Stimulated activated CD8-positive, alpha-beta memory T cell treated with anti-CD3 and anti-CD28 coated beads, Interleukin-4, amount 100 ng/mL, for 48 hours (primary cell): ENCODE measurements at places on chromosomes 5 and 9.

DNA sequence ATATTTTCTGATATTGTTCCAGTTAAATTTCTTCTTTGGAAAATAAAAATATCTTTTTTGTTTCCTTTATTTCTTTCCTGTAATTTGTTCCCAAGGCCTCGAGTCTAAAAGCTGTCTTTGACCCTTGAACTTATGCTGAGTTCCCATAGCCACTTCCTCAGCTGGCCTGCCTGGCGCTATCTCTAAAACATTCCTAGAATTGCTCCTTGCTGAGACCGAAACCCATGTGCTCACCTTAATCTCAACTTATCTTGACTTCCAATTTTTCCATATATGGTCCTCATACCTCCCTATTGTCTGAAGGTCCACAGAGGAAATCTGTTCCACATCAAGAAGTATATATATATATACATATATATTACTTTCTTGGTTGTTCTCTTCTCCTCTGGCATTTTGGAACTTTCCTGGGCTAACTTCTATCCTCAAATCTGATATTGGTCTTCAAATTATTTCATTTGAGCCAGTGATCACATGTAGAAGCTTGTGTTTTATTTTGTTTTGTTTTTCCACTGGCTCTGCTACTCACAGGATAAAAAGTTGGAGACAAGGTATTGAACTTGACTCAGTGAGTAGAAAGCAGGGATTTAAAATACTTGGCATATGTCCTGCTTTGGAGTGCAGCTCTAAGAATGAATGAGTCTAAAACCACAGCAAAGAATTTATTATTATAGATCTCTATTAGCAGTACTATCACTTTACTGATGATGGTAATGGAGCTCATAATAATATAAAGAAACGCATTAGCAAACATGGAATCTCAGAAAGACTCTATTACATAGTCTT lies 45.2 kb downstream of the ENC1 start:
- no peak for DNase-seq

- no peak for DNase-seq
Observed at GRCh38 chr9:33133186-33133585, 34.0 kb downstream of the B4GALT1 start.

- DNase-seq: no peak
Observed at GRCh38 chr5:83246071-83246470, 168.7 kb downstream of the XRCC4 start.

DNA sequence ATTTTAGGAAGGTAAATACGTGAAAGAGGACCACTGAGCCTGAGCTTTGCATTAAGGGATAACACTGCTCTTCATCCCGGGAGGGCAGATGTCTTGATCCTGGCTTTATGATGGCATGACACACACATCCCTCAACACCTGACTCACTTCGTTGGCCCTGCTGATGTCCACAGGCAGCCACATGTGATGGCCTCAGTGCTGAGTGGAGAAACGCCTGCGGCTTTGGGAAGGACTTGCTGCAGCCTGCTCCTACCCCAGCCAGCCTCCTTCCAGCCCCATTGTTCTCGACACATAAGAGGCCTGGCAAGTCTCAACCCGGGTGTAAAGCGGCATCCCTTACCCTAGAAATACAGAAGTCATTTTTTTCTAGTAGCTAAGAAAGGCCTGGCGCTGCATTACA lies 169.0 kb downstream of the SYK start:
- DNase-seq: no peak

- DNase-seq: no peak
Observed at GRCh38 chr5:165624166-165624946, 2118.9 kb downstream of the MAT2B start.

GRCh38 chr5:123093111-123093600 lies 4.1 kb downstream of the PRDM6 start:
- DNase-seq: no peak

- DNase-seq: no peak
Observed at GRCh38 chr5:106376522-106376921, 1294.2 kb downstream of the EFNA5 start.

- no peak for DNase-seq
Observed at GRCh38 chr5:132321109-132321721, 27.0 kb downstream of the SLC22A4 start.

DNA sequence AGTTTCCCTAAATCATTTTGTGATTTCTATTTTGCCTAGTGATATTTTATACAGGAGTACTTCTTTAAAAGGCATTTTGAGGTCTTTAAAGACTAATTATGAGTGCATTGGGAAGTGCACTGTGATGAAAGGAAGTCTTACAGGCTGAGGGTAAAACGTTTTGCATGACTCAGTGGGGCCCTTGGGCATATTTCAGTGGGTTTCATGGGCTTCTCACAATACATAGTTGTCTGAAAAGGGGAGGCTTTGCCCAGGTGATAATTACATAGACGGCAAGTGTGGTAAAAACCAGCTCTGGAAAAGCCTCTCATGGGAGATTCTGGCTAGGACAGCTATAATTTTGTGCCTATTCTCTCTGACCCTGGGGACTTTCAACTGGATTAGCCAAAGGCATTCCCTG lies 387.2 kb downstream of the ARHGEF28 start:
- DNase-seq: no peak

GRCh38 chr5:172447646-172448365 lies 6.5 kb downstream of the SH3PXD2B start:
- no peak for DNase-seq

DNA sequence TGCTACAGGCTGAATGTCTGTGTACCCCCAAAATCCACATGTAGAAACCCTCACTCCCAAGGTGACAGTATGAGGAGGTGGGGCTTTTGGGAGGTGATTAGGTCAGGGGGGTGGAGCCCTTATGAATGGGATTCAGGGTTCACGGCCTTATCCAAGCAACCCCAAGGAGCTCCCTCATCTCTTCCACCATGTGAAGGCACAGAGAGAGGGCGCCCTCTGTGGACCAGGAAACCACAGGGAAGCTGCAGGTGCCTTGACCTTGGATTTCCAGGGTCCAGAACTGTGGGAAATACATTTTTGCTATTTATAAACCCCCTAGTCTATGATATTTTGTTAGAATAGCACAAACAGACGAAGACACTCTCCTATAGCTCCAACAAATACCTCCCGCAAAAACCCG lies 53.6 kb upstream of the IRX2 start:
- DNase-seq: no peak

GRCh38 chr5:50439221-50439620 lies 1.9 kb downstream of the EMB start:
- DNase-seq: no peak

GRCh38 chr9:33024126-33024965 lies 727 bp upstream of the DNAJA1 start:
- DNase-seq: no peak

GRCh38 chr5:50853151-50853550 lies 186.7 kb downstream of the PARP8 start:
- DNase-seq: no peak

DNA sequence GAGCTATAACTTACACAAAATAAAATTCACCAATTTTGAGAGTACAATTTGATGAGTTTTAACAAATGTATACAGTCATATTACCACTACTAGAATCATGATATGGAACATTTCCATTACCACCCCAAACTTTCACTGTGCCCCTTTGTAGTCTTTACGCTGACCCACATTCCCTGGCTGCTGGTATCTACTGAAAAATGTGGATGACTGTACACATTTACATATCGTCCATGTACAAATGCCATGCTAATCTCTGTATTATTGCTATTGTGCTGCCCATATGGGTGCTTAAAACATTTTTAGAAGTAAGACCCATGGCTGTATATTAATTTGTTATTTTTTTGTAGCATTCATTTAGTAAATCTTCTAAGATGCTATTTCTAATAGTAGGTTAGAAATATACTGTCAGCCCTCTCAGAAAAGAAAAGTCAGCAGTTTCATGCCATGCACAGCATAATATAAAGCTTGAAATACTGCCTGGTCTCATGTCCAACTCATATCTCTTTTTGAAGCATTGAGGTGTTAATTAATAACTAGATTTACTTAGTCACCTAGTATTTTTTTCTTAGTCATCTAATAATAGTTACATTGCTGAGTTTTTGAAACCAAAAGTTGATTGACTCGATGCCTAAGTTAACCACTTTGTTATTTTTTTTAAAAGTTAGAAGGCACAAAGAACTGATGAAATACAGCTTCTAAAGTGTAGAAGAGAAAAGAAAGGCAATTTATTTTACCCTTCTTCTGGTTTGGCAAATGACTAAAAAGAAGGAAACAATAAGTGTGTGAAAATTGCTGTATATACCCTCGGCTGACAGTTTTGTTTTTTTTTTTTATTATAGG lies 188.3 kb upstream of the MEF2C start:
- no peak for DNase-seq

GRCh38 chr5:12870872-12871539 lies 966.8 kb upstream of the CTNND2 start:
- DNase-seq: no peak

DNA sequence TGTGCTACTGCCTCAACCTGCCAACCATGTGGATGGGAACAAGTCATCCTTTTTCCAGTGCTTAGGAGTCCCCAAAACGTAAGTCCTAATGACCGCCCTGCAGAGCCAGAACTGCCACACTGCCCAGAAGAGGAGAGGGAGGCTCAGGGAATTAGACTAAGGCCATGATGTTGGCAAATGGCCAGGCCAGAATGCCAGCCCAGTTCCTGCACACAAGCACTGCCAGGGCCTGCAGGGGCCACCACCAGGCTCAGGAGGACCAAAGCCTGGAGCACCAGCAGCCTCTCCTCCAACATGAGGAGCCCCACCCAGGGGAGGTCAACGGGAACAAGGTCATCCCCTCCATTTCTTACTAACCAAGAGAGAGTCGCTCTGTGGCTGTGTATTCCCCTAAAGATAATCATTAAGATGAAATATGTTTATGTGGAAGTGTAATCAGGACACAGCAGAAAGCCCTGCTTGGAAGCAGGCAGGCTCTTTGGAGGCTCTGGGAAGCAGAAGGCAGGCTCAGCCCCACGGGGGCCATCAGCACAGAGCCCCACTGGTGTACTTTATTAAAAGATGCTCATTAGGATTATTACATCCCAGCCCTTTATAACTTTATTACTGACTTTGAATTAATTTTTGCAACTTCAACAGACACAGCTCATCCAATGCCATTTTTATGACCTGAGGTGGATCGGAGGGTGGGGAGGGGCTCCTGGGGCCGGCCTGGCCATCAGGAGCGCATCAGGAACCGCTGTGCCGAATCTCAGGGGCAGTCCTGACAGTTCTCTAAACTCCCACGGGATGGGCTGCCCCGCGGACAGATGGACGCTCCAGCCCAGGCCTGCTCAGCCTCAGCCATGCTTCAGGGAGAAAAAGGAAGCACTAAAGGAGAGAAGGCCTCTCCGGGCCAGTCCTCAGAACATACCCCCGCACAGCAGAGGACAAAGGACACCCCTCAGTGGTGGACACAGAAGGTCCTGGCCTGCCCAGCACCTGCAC lies 127.0 kb downstream of the ADAMTS2 start:
- DNase-seq: no peak

- DNase-seq: no peak
Observed at GRCh38 chr5:169732841-169733240, 95.8 kb downstream of the DOCK2 start.

DNA sequence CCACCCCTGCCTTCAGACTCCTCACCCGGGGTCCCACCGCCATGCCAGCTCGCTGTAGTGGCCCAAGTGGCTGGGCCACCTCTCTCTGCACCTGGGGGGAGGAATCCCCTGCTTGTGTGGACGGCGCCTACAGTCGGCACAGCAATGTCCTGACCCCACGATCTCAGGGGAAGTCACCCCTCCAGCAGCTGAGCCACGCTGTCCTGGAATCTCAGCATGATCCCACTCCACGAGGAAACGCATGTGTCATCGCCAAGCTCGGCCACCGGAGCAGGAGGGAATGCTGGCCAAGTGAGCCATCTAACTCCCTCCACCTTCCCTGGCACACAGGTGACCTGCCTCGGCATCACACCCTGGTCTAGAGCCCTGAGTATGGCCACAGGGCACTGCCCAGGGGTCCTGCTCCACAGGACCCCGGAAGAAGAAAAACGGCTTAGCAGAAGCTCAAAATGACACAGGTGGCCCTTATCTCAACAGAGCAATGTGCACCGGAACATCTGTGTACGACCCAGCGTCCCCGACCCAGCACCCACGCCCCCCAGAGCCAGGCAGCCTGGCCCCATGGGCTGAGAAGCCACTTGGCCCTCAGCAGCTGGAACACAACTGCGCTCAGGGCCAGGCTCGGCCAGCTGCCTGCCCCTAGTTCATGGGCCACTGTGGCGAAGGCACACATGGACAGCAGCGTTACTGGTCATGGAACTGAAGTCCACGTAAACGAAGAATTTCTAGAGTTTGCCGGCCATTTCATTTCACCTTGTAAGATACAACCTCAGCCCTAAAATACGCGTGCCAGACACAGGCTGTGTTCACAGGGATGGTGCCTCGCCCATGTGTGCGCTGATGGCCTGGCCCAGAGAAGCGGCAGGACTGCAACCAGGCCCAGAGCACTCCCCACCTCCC lies 23.4 kb upstream of the CAMSAP1 start:
- DNase-seq: no peak

- no peak for DNase-seq
Observed at GRCh38 chr5:10376544-10376943, 23.0 kb downstream of the MARCHF6 start.

DNA sequence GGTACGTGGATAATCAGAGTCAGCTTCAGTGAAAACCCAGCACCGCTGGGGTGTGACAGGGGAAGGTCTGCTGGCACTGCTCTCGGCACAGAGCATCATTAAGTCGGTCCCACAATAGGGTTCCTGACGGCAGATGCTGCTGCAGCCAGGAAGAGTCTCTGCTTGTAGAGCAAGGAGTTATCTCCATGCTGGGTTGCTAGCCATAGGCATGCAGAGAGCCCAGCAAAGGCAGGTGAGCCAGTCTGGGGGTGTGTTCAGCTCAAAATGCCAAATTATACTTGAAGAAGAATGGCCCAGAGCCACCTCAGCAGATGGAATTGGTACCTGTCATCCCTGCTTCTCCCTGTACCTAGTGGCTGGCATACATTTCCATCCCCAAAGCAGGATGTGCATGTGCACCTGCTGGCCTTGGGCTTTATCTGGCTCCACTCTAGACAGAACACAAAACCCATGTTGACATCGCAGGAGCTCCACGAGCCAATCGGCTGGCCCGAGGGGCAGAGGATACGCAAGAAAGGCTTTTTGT lies 100.8 kb downstream of the WDR41 start:
- no peak for DNase-seq

- no peak for DNase-seq
Observed at GRCh38 chr9:130483371-130483971, 38.7 kb downstream of the ASS1 start.

- no peak for DNase-seq
Observed at GRCh38 chr5:39022151-39022550, 52.0 kb downstream of the RICTOR start.
